ENCODE measurements at places on chromosomes 3 and 15.

- no peak for DNase-seq
Measured at GRCh38 chr3:187902936-187903335, 157.7 kb upstream of the BCL6 start.

DNA sequence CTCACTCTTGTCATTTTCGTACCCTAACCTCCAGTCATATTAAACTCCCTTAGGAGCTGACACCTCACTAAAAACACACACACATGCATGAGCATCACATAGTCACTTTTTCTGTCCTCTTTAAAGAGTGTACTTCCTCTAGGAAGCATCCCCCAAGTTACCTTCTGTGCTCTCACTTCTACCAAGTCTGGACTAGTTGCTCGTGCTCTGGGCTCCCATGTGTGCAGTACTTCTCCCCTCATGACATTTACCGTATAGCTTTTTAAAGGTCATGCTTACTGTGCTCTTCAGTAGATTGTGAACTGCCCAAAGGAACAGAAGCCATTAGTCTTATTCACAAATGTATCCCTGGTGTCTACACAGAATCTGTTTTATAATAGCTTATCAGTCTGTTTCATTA, 42.0 kb downstream of the CRYBG3 start:
- no peak for DNase-seq

DNA sequence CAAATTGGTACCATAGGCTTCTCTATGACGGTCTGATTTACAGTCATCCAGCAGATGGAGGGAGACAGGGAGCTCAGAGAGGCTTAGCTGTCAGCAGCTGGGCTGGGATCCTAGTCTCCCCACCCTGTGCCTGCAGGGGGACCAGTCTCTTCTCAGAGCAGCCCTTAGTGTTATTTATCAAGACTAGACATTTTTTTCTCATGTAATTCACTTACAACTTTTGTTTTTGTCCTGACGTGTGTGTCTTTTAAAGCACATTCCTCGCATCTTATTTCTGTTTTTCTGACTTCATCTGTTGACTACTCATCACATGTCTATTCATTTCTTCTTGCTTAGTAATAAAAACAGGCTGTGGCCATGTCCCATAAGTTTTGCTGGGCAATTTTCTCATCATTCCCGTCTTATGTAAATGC, 116.1 kb downstream of the KLF13 start:
- DNase-seq: no peak

DNA sequence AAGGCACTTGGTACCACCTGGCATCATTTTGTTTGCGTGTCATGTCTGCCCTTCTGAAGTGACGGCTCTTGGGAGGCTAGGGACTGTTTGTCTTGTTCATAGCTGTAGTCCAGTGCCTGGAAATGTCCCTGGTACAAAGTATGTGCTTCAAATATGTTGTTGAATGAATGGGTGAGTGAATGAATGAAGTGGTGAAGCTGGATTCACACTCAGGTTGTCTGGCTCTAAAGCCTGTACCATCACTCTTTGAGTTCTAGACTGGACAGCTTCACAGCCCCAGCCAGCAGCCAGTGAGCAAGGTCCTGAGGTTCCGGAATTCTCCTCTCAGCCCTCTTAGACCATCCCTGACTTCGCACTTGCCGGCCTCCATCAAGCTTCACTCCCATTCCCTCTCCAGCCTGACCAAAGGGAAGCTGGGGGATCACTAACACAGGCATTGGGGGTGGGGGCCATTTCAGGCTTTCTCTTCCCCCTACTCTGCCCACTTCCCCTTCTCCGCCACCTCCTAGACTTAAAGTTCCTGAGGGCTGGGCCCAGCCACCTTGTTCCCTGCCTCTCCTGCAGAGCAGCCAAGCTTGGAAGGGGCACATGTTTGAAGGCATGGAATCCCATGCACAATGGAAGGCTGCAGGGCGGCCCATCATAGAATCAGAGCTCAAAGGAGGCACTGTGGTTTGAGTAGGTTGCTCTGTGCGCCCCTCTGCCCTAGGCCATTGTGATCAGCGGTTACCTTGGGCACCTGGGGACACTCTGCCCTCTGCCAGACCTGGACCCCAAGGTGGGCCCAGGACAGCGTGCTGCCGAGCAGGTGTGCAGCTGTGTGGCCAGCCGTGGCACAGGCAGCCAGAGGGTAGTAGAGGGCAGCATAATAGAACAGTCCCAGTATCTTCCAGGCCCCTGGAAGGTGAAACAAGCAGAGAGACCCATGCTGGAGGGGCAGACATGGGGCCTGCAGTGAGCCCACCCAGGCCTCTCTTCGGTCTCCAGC, 7.7 kb downstream of the STRA6 start:
- no peak for DNase-seq

GRCh38 chr3:172030181-172030580, 9.2 kb upstream of the FNDC3B start:
- no peak for DNase-seq

DNA sequence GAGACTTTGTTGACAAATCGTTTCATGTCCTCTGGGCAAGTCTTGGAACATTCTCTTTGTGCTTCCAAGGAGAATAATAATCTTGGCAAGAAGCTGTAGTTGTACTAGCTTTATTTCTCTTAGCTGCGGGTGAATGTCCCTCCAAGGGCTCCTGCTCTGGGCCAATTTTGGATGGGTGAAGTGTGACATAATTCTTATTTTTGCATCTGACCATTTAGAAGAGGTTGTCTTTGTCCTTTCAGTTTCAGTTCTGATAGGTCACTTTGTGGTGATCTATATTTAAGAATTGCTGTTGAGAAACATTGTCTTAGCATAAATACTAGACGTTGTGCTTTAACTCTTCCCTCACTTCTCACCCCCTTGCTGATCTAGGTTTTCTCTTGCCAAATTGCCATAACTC, 164.8 kb upstream of the RORA start:
- no peak for DNase-seq

GRCh38 chr3:104180906-104181305, 1185.8 kb upstream of the ALCAM start:
- DNase-seq: no peak

GRCh38 chr15:84552896-84553295, 47.9 kb upstream of the ZSCAN2 start:
- DNase-seq: no peak

- DNase-seq: no peak
Measured at GRCh38 chr3:196636369-196637349, 2.8 kb upstream of the NRROS start.

Data from stimulated activated CD8-positive, alpha-beta memory T cell treated with anti-CD3 and anti-CD28 coated beads, Interleukin-4, amount 100 ng/mL, for 1 hour (primary cell).